ENCODE measurements at places on chromosomes 7 and 10.

DNA sequence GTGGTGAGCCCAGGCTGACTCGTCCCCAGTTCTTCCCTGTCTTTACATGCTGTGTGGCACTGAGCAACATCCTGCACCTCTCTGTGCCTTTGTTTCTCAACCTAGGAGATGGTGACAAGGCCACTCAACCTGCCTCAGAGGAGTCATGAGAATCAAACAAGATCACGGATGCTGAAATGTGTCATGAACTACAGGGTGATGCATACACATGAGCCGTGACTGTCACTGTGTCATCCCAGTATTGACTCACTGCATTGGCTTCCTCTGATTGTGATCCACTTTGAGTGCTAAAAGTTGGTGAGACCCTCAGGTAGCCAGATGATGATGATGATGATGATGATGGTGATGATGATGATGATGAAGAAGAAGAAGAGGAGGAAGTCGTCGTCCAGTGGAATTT, 11.5 kb downstream of the C10orf71 start:
- no peak for DNase-seq

DNA sequence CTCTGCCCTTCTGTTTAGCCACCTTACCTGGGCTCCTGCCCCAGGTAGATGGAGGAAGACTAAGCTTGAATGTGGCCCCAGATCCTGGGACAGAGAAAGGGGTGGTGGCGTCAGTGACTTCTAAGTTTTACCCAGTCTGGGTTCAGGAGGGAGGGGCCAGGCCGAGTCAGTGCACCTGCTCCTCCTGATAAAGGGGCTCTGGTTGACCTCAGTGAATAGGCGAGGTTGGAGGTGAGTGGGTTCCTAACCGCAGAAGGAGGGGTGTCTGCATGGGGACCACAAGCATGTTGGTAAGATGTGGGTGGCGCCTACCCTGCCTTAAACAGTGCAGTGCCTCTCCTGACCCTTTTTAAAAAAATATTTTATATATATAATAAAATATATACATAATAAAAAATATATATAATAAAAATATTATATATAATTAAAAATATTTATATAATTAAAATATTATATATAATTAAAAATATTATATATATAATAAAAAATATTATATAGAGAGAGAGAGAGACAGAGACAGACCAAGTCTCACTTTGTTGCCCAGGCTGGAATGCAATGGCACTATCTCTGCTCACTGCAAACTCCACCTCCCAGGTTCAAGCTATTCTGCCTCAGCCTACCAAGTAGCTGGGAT, 97.3 kb upstream of the GTF2I start:
- DNase-seq, result no peak

GRCh38 chr7:132161533-132161915, 414.7 kb downstream of the PLXNA4 start:
- no peak for DNase-seq

DNA sequence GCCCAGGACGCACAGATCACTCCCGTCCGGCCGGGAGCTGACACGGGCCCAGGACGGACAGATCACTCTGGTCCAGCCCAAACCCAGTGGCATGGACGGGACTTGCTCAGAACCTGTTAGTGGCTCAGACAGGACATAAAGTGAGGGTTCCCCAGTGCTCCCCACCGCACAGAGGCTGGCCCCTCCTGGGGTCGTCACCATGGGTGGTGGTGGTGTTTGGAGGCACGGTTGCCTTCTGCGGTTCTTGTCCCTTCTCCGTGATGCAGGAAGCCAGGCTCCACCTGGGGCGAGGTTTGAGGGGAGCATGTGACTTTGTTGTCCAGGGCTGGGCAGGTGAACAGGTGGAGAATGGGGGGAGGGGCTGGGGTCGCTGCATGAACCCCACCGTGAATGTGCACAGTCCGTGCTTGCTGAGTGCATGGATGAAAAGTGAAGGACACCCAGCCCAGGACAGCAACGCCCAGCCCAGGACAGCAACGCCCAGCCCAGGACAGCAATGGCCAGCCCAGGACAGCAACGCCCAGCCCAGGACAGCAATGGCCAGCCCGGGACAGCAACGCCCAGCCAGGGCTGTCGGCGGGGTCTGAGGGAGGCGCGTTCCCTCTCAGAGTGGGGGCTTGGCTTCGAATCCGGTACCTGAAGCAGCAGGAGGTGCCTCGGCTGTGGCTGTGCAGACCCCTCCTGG, 26.7 kb downstream of the FAM20C start:
- no peak for DNase-seq

GRCh38 chr10:127935071-127935561, 28.2 kb downstream of the PTPRE start:
- no peak for DNase-seq

- DNase-seq, result no peak
These were observed 108.7 kb upstream of the RHOBTB1 start for GRCh38 chr10:61052469-61053205.

DNA sequence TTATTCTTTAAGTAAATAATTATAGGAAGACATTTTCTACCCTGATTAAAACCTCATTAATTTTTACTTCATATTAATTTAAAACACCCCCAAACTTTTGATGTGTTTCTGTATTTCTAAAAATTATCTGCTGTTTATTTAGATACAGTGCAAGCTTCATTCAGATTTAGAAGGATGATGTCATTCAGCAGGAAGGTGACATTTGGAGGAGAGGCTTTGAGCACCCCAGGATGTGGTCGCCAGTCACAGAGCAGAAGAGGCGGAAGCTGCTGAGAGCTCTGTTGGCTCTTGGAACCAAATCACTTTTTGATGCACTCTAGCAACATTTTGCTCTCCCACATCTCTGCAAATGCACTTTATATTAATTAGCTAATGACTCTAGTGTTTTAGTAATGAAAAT, 233.9 kb upstream of the CACNA2D1 start:
- DNase-seq, result no peak

GRCh38 chr10:50991456-50992355, 82.6 kb upstream of the PRKG1 start:
- no peak for DNase-seq

GRCh38 chr10:106217627-106218026, 946.9 kb downstream of the SORCS1 start:
- no peak for DNase-seq

GRCh38 chr10:97498841-97499560, at the start of gene UBTD1:
Gene UBTD1 (plus strand): TSS chr10:97498924. CDS start chr10:97499204, 280 bp downstream.
- no peak for DNase-seq

GRCh38 chr10:86598151-86598550, 56.2 kb upstream of the OPN4 start:
- DNase-seq, result no peak

GRCh38 chr7:134850066-134850465, 70.6 kb downstream of the CALD1 start:
- DNase-seq, result no peak

GRCh38 chr7:4216016-4216415, 466.1 kb upstream of the FOXK1 start:
- DNase-seq, result no peak

DNA sequence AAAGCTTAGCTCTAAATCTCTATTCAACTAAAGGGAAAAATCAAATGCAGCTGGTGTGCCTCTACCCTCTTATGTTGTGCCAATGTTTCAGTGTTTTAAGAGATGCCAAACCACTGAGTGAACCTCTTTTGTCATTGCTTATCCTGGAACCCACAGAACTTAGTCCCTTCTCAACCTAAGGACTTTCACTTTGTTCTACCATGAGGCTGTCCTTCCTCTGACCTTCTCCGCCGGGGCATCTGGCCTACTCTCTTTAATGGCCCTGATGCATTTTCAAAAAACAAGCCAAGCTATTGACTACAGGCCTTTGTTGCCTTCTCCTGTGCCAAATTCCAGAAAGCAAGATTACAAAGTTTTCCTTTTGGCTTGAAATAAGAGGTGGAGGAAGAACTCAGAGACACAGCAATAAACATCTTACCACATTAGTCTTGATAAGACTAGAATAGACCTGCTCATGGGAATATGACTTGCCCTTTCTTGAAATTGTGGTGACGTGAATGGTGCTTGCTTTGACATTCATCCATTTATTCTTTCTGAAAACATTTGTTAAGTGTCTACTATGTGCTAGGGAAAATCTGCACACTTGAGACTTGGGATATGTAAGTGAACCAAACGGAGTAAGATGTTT, 253.2 kb upstream of the SMIM30 start:
- no peak for DNase-seq

DNA sequence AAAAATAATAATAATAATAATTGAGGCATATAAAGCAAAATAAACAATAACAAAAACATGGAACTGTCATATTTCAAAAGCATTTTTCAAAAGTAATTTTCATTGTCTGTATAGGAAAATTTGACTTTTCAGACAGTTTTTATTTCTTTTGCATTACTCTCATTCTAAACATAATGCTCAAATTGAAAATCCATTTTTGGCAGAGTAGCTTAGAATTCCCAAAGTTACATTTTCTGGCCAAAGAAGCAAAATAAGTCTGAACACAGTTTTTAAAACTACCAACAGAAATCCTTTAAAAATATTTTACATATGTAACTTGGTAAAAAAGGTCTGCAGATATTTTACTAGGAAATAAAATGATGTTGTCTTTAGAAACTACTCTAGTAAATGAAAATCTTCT, 535.4 kb downstream of the ANKRD7 start:
- no peak for DNase-seq

GRCh38 chr10:6124666-6125065, 35.8 kb downstream of the RBM17 start:
- DNase-seq, result no peak

- no peak for DNase-seq
These were observed 95.1 kb downstream of the LSMEM1 start for GRCh38 chr7:112575864-112576263.

DNA sequence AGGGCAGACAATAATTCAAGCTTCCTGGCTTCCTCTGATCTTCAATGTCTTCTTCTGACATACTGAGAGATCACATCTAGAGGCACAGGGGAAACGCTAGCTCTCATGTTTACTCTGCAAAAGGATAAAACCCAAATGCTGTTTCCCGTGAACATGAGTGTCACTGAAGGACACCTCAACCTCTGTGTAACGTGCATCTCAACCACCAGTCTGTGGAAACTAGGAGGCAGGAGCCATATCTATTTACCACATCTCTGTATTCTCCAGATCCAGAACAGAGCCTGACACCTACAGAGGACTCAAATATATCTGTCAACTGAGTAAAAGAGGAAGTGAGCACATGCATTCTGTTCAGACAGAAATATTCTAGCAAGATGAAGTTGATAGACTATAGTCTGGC, 140.3 kb upstream of the TARP start:
- no peak for DNase-seq

GRCh38 chr7:129228633-129229032, 3.8 kb downstream of the AHCYL2 start:
- no peak for DNase-seq

- DNase-seq, result no peak
These were observed 50.0 kb downstream of the JAKMIP3 start for GRCh38 chr10:132115732-132116131.

GRCh38 chr7:25119102-25119501, 6.0 kb downstream of the CYCS start:
- no peak for DNase-seq
